Kidney capillary endothelial cell (primary cell): ENCODE measurements at places on chromosomes 7 and 10.

- DNase-seq = no peak
Observed at GRCh38 chr10:7491949-7492659, 81.3 kb upstream of the SFMBT2 start.

DNA sequence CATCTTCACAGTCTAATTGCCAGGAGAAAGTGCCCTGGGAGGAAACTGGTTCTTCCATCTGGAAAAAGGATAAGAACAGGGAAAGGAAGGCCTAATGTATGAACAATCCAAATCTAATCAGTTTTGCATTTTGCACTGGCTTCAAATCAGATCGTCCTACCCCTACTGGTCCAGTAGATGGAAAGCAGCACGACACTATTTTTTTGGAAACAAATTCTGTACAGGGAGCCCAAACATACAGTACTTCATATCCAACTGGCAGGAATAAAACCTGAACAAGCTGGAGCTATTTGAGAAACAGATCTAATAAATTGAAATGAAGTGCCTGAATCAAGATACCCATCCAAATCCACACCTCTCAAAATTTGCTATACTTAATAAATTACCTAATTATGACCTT, 36.5 kb downstream of the ETV1 start:
- DNase-seq = no peak

DNA sequence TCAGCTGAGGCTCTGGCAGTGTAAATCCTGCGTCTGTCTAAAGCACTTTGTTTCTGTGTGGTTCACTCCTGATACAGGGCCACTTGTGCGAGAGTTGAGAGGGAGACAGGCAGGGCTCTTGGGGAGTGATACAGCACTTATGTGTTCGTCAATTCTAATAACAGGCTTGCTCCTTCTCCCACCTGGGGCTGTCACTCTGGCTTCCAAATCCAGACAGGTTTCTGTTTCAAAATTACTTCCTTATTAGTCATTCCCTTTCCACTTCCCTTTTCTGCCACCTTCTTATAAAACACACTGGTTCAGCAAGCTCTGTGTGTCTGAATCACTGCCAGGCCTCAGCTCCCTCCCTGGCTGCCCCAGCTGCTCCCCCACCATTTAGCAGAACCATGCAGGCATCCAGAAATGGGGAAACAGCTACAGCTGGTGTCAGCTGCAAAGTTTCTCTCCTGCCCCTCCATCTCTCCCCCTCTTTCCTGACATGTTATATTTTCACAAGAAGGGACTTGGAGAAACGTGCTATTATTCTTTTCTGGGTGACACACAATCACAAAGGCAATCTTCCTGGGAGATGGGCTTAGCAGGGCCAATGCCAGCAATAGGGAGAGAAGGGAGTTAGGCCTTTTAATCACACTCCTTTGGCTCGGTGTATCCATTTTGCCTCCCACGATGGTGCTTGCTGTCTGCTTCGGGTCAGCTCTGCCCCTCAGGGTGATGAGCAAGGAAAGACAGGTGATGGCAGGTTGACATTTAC, 58.4 kb upstream of the ZNRF2 start:
- peak; percentile 46 for DNase-seq

DNA sequence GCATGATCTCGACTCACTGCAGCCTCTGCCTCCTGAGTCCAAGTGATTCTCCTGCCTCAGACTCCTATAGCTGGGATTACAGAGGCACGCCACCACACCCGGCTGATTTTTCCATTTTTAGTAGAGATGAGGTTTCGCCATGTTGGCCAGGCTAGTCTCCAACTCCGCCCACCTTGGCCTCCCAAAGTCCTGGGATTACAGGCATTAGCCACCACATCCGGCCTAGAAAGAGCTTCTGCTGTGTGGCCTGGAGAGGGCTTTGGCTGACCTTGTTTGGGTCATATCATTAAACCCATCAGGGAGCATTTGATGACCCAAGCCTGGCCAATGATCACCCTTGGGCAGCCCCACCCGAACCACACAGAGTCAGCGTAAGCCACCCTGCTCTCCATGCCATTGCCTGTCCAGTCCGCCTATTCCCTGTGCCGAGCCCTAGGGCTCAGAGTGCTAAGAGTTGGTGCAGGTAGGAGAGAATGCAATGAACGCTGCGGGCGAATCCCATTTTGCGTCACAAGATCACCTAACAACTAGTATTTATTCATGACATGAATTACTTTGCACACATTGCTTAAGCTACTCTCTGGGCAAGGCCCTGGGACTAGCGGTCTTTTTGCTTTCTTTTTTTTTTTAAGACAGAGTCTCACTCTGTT, 22.3 kb upstream of the GDI2 start:
- no peak for DNase-seq

- peak; percentile 35 for DNase-seq
Observed at GRCh38 chr7:23472956-23473843, 2.9 kb upstream of the IGF2BP3 start.

DNA sequence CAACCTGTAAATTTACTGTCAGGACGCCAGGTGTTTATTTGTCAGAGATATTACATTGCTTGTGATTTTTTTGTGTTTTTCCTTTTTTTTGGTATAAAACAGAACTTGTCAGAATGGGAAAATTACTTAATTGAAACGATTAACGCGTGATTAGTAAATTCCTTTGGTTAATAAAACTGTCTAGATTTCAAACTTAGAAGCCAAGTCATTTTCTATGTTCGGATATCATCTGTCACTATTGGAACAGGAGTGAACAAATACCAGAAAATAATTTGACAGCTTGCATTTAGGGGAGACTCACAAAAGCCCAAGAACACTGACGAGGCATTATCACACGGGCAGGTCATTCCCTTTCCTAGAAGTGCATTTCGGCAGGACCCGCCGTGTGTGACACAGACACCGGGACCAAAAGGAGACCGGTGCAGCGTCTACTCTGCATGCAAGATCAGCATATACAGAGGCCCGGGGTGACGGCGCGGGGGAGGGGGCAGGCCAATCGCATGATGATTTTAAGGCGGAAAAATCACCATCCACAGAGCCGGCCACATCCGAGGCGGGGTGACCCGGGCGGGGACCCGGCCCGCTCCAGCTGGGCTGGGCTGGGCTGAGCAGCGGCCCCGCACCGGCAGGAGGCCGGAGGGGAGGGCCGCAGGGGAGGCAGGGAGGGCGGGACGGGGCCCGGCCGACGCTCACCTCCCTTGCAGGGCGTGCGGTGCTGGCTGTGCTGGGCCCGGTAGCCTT, 841 bp downstream of the GLUD1 start:
- no peak for DNase-seq

DNA sequence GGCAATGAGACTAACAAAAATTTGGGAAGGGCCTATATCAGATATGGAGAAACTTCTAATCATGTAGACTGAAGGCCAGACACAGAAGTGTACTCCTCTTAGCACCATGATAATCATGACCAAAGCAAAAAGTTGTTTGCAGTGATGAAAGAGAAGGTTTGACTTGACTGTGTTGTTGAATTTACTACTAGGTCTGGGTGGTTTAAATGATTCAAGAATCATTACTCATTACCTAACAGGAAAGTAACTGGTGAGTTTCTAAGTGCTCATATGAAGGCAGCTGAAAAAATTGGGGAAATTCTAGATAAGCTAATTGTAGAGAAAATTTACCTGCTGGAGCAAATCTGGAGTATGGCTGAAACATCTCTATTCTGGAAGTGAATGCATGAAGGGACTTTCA, 451.5 kb upstream of the SORCS1 start:
- no peak for DNase-seq

DNA sequence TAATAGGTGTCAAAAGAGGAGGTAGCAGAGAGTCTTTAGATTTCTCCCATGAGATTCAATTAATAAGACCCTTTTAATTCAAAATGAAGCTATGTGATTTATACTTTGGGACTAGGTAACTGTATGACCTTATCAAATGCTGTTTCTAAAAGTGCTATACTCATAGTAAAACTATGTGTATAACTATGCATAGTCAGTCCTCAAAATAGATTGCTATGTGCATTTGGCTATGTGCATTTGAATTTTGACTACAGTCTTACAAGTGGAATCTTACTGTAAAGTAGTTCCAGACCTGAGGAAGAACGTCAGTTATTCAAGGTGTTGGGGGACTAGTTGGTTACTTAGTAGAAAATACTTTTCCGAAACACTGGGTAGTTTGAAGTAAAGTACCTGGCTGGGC, 36.9 kb downstream of the ADD3 start:
- no peak for DNase-seq

DNA sequence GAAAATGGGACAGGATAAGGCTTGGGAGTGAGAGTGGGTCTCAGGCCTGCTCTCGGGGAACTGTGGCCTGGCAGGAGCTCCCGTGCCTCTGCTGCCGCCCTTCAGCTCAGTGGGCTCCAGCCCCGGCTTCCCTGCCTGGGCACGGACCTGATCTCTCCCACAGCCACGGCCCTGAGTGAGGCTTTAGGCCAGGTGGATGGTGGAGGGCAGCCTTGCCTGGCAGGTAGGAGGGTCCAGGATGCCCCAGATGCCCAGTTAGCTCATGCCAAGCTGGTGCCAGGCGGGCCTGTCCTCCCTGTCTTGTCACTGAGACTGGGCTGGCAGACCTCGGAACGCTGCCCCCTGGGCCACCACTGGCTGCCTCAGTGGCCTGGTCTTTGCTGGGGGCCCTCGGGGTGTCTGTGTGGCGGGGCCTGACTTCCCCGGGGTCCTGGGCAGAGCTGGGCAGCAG, 116.6 kb downstream of the INPP5A start:
- no peak for DNase-seq

DNA sequence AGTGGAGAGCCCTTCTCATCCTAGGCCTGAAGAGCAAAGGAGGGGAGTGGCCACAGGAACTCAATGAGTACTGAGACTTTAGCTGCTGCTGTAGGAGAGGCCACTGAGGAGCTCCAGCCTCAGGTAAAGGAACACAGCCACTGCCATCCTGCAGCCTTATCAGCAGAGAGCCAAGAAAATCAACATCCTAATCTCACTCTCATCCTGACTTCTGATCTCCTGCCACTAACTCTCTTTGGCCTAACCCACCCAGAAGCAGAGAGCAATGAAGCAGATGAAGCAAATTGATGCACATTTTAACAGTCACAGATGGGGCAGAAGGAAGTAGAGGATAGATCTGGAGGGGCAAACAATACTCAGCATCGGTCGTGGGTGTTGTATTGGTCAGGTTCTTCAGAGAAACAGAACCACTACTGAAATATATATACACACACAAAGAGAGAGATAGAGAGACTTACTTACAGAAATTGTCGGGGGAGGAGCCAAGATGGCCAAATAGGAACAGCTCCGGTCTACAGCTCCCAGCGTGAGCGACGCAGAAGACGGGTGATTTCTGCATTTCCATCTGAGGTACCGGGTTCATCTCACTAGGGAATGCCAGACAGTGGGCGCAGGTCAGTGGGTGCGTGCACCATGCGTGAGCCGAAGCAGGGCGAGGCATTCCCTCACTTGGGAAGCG, 297.6 kb downstream of the MTERF1 start:
- no peak for DNase-seq

DNA sequence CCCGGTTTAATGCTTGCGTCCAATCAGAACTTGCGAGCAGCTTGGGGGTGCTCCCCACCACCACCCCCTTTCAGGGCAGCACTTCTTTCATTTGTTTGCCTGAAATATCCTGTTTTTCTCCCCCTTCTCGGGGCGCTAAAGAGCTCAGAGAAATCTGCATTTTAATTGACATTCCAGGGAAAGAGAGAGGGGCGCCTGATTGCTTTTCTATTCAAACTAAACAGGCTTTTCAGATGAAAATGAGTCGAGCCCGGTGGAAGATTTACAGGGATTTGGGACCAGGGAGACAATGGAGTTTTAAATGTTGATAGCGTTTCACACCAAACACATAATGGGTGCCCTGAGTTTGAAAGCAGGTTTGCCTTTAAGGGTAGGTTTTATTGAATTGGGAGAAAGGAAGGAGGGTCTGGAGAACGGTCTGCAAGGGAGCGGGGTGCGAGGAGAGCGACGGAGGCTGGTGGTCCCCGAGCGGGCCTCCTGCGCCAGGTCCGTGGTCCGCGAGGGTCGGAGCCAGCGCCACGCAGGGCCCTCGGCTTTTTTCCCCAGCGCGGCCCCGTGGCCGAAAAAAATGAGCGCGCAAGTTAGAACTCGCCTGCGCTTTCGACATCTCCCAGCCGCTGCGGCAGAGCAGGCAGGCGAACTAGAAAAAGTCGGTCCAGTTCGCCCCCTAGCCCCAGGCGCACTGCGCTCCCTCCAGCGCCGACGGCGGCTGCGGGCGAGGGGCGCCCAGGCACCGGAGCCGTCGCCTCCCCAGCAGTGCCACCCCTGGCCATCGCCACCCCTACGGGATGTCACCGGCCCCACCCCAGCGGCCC, 1.3 kb downstream of the FGFR2 start:
- no peak for DNase-seq

GRCh38 chr7:27071622-27072390, 24.0 kb downstream of the HOXA1 start:
- DNase-seq = no peak

- no peak for DNase-seq
Observed at GRCh38 chr10:15137636-15138035, 30.9 kb downstream of the NMT2 start.

- no peak for DNase-seq
Observed at GRCh38 chr10:119413093-119413453, 129.4 kb downstream of the RGS10 start.

GRCh38 chr10:107728807-107729206, 564.3 kb upstream of the SORCS1 start:
- no peak for DNase-seq

GRCh38 chr7:102942868-102943267, 30.1 kb downstream of the LRRC17 start:
- no peak for DNase-seq

DNA sequence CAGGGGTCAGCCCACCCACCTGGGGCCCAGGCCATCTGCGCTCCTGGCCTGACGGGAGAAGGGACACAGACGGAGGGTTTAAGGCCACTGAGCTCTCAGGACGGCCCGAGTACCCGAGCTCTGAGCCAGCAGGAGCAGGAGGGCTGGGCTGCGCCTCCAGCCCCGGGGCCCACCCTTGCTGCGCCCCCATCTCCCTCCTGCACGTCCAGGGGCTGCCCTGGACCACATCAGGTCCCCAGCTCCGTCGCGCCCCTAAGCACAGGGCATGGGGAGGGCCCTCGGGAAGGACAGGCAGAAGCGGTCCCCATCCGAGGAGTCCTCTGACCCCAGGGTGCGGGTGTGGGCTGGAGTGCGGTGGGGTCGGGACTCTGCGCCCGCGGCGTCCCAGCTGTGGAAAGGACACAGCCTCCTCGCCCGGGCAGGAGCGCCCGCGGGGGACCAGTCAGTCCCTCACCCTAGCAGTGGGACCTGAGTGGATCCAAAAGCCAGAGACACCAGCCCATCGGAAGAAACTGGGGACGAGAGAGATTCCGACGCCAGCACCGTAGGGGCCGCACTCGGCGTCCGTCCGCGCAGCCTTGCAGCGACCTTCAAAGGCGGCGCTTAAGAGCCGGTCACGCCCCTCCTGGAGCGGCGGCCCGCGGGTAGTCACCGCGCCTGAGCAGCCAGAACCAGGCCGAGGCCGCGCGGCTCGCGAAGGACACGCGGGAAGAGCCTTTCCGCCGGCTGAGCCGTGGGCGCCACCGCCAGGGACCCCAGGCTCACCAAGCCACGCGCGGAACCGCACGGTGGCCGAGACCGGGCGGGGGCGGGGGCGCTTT, 15.9 kb downstream of the CAMK2B start:
- peak; percentile 32 for DNase-seq

DNA sequence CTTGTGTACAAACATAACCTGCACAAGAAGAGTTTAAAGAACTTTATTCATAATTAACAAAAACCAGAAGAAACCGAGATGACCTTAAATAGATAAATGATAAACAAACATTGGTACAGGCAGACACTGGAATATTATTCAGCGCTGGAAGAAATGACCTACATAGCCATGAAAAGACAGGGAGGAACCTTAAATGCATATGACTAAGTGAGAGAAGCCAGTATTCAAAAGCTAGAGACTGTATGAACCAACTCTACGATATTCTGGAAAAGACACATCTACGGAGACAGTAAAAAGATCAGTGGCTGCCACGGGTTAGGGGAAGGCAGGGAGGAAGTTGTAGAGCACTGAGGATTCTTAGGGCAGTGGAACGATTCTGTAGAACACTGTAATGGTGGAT, 333.8 kb upstream of the AKR1E2 start:
- DNase-seq = no peak
